ENCODE measurements at places on chromosomes 16 and 17.

GRCh38 chr17:51706093-51706492 is 445.7 kb downstream of the UTP18 start:
- no peak for DNase-seq

DNA sequence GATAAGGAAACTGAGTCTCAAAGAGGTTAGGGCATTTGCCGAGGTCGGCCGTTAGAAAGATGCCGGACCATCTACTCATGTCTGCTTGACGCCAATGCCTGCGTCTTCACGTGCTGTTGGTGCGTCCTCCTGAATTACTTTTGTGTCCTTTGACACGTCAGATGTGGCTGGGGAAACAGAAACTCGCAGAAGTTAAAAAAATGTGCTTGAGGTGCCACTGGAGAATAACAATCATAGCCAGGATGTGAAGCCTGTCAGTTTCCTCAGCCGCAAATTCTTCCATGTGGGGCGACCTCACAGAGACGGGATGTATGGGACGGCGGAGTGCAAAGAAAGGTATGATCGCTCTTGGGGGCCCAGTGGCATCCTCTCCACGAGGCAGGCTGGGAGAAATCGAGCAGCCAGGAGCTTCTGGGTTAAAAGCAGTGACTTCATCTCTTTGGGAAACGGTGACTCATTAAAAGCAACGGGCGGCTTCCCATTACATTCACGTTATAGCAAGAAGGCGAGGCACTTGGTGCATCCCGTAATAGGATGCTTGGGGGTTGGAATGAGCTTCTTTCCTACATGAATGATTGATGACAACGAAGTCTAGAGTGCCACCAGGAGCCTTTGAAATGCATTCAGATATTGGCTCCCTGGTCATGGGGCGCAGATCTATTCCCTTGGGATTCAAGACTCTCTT is 67.8 kb downstream of the BMERB1 start:
- no peak for DNase-seq

GRCh38 chr16:19497176-19497575 is 24.7 kb downstream of the GDE1 start:
- no peak for DNase-seq

DNA sequence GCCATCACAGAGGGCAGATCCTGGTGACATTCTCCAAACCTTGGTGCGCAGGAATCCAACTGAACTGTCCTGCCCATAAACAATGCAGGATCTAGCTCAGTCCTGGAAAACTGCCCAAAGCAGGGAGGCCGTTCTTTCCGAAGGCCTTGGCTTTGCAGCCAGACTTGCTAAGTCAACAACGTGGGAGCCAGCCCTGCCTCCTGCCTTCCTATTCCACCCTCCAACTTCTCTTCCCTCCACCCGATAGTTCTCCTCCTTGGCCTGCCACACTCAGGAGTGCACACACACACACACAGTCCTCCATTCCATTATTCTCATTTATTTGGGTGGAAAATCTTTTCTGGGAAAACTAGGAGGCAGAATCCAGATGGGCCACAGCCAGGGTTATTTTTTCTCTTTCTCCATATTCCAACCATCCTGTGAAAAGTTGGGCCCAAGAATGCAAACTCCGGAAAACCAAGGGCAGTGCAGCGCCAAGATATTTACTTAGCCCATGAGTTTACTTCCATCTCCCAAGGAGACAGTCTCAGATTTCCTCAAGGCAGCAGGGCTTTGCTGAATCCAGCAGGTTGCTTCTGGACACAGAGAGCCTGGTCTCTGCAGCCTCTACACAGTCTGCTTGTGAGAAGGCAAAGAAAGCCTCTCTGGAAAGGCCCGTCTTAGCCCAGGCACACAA is 15.8 kb downstream of the COPRS start:
- DNase-seq: no peak

DNA sequence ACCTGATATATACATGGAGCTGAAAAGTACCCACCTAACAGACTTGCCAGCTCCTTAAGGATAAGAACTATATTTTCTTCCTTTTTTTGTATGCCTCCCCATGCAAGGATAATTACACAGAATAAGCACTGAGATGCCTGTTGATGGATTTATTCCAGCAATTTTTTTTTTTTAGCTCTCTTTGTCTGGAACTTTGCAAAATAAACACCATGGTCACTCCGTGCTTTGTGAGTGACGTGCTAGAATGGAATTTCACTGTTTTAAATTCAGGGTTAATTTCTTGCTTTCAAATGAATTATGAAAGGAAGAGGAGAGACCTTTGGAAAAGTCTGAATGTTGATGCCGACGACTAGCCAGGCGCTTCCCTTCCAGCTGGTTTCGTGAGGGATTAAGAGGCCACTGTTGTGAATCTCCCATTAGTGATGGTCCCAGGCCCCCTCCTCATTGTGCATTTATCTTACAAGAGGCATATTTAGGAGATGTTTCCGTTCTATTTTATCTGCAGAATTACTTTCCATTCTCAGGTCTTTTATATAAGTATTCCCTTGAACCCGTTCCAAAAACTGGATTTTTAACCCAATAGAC is 529.1 kb downstream of the WWOX start:
- DNase-seq: no peak

- no peak for DNase-seq
Observed at GRCh38 chr16:30797670-30798309, 10.8 kb upstream of the ZNF629 start.

DNA sequence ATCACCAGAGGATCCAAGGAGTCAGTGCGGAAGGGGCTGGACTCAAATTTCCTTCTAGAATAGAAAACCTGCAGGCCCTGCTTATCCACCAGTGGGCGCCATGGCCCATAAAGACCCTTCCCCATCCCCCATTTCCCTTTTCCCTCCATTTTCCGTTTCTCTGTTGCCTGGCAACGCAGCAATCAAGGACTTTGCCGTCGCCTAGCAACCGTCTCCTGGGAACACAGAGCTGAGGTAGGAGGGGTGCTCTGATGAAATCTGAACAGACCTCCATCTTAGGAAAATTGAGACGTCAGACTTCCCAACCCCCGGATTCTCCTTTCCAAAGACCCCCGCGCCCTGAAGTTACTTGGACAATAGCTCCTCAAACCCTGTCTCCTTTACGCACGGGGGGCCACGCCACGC is 5.7 kb downstream of the DLG4 start:
- no peak for DNase-seq

- no peak for DNase-seq
Observed at GRCh38 chr16:57128771-57129389, 36.5 kb downstream of the CPNE2 start.

- no peak for DNase-seq
Observed at GRCh38 chr17:74571621-74572270, 4.4 kb upstream of the CD300H start.

DNA sequence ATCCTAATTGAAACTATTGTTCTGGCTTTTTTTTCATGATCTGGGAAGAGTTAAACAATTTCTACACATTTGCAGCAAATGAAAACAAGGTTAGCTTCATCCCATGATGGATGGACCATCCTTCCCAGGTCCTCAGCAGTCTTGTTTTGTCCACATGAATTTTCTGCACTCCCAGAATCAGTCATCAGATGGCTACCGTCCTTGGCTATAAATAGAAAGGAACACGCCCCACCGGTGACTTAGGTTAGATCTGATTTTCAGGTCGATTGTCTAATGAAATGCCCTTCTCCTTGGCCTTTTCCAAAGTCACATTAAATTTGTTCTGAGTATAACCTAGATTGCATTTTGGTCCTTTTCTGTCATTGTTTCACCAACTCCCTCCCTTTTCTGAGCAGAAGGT is 41.4 kb upstream of the NOL11 start:
- no peak for DNase-seq

DNA sequence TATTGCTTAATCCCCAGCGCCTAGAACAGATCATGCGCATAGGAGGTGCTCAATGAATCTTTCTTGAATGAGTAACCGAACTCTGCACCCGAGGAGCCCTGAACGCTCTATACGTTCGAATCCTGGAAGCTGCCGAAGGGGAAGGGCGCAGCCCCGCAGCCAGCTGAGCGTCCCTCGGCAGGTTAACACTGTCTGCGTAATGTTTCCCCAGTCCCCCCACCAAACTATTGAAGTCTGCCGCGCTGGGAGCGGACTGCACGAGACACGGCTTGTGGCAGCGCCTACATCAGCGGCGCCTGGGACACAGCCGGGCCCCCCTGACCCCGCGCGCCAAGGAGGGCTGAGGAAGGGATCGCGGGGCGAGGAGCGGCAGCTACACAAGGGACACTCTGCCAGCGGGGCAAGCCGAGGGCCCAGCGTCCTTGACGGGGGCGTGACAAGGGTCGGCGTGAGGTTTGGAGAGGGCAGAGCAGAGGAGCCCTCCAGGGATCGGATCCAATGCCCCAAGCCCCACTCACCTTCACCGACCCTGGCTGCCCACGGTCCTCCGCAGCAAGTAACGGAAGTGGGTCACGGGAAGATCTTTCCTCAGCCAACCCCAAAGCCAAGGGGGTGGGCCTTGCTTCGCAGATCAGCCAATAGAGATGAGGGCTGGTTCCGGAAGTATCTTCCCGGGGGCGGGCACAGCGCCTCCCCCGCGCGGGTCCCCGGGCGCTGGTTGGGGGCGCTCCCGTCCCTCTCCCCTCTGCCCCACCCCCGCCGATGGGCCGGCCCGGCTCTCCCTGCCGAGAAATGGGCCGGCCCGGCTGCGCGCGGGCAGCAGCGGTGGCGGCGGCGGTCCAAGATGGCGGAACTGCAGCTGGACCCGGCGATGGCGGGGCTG is at the start of the genes ATP5PD and KCTD2:
Gene ATP5PD (minus strand): TSS at position 563 of the 883 bp plus-strand sequence. CDS start 4,319 bp downstream, outside the sequence.
Gene KCTD2 (plus strand): TSS at position 819 of the 883 bp plus-strand sequence. CDS start 26 bp downstream, at position 845.
- DNase-seq: peak; percentile 89
